ENCODE measurements at places on chromosomes 3 and 15.

GRCh38 chr3:57518276-57518915 is 25.7 kb downstream of the DNAH12 start:
- no peak for DNase-seq

DNA sequence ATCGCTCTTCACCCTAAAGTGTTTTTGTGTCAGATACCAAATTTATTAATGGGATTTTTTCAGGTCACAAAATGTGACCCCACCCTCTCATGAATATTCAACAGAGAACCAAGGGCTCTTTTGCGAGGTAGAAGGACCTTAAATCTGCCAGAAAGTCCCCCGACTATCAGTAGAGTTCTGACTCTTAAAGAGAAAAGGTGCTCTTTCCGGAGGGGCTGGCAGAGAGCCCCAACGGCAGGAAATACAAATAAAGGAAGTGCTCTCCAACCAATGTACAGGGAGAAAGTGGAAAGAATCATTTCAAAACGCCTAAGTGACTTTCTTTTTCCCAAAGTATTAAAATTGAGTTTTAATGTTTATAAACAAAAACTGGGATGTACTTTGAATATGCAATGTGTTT is 517.2 kb downstream of the FOXP1 start:
- DNase-seq, result no peak

GRCh38 chr3:181176601-181177000 is 187.1 kb upstream of the DNAJC19 start:
- DNase-seq, result peak; percentile 65

DNA sequence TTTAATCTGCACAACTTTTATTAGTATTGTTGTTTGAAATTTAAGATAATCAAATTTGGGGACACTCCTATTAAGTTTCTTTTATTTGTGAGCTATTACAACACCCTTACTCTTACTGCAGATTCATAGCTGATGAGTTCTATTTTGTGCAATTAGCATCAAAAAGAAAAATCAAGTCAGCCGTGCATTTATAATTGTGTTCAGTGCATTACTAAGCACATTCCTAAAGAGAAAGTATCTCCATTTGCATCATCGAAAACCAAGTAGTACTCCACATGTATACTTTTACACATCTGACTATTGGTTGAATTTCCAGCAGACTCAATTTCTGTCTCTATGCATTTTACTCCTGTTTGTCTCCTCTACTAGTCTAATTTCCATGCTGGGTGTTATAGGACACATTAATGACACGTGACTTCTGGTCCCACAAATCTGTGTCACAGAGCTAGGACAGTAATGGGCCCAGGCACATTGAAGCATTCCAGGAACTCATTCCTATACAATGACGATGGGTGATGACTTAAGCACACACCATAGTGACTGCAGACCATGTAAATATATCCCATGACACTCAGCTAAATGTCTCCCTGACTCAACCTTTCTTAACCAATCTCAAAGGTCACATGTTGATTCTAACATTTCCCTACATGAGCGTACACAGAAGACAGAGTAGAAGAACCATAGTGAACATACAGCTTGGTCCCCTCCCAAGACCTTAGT is 477.5 kb downstream of the LPP start:
- no peak for DNase-seq

- no peak for DNase-seq
Observed at GRCh38 chr3:127351775-127352350, 64.0 kb upstream of the PRR20G start.

- no peak for DNase-seq
Observed at GRCh38 chr3:2880218-2880756, 229.9 kb downstream of the IL5RA start.

GRCh38 chr3:148178503-148178902 is 519.2 kb upstream of the AGTR1 start:
- no peak for DNase-seq

- no peak for DNase-seq
Observed at GRCh38 chr15:80736560-80736959, 41.5 kb downstream of the ABHD17C start.

- DNase-seq, result no peak
Observed at GRCh38 chr15:90327311-90327710, 24.8 kb upstream of the ZNF774 start.

DNA sequence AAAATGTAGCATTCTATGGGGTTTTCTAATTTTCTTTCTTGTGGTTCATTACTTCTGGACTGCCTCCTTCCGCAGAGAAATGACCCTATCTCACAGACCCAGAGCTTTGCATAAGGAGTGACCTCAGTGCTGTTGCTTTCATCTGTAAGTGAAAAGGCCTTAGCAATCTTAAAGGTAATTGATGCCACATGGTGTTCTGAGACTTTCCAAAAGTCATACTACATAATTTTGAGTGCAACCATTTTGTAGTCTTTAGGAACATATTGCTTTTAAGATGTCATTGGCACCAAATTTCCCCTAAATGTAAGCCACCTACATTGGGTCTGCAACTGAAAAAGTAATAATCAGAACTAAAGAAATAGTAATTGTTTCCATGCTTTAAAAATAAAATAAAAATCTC is 9.2 kb upstream of the HHLA2 start:
- DNase-seq, result no peak

DNA sequence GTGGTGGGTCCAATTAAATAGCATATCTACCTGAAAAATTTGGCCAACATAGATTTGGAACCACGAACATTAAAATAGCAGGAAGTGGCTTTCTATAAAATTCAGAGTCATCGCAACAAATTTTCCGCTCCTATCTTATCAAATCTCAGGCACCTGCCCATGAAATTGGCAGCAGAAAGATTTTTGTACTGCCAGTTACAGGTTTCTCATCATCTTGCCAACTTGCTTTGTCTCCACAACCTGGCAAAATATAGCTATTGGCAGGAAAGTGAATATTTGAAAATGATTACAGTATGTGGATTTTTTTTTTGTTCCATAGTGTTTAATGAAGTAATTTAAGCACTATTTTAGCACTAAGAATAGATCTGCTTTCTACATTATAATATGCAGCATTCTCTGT is 161.6 kb upstream of the LRRC3B start:
- no peak for DNase-seq

DNA sequence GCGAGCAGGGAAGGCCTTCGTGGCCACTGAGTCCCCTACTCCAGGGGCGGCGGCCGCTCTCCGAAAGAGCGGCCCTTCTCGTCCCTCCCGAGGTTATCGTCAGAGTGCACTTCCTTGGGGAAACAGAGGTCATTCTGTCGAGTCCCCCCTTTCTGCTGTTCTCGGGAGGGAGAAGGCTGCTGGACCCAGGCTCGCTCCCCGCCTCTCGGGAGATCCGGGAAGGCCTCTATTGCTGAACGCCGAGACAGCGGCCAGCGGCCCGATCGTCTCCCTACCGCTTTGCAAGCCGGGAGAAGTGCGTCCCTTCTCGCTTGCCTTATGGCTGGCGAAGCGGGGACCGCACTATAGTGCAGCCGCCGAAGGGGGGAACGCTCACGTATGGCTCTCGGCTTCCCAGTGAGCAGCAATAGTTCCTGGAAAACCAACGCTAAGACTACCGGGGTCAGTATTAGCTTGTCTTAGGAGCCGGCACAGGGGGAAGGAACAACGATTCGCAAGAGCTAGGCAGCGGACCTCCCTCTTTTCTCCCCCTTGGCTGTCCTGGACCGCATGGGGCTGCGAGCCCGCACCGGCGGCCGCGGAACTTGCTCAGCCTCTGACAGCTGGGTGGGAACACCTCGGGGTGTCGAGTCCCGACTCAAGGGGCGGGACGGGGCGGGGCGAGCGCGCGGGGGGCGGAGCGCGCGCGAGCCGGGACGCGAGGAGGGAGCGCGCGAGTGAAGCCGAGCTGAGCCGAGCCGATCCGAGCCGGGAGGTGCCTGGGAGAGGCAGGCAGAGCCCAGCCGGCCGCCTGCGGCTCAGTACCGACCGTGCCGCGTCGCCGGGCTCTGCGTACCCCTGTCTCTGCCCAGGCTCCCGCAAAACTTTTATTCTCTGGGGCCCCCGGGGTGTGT is 930 bp upstream of the PPM1L start:
- DNase-seq, result peak; percentile 97

GRCh38 chr3:155970398-155970797 is 99.9 kb downstream of the GMPS start:
- DNase-seq, result no peak

GRCh38 chr3:83902787-83903533 is 1055.8 kb upstream of the CADM2 start:
- DNase-seq, result no peak

- DNase-seq, result no peak
Observed at GRCh38 chr3:188854772-188855149, 317.0 kb upstream of the TPRG1 start.

DNA sequence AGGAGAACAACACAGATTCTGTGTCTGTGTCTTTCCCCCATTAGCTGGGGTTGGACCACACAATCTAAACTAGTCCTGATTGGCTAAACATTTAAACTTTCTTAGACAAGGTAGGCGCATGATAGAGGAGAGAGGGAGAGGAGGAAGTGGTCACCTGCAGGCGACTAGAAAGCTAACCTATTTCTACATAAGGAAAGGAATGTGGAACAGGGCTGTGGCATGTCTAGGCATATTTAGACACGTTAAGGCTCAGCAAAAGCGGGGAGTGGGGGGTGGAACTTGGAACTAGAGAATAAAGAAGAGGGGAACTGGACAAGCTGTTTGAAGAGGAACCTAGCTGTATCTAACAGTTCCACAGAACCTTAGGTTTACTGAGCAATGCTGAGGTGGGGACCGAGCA is 12.8 kb downstream of the LRRC28 start:
- no peak for DNase-seq

GRCh38 chr15:67097930-67098740 is 32.7 kb downstream of the SMAD3 start:
- peak; percentile 86 for DNase-seq

DNA sequence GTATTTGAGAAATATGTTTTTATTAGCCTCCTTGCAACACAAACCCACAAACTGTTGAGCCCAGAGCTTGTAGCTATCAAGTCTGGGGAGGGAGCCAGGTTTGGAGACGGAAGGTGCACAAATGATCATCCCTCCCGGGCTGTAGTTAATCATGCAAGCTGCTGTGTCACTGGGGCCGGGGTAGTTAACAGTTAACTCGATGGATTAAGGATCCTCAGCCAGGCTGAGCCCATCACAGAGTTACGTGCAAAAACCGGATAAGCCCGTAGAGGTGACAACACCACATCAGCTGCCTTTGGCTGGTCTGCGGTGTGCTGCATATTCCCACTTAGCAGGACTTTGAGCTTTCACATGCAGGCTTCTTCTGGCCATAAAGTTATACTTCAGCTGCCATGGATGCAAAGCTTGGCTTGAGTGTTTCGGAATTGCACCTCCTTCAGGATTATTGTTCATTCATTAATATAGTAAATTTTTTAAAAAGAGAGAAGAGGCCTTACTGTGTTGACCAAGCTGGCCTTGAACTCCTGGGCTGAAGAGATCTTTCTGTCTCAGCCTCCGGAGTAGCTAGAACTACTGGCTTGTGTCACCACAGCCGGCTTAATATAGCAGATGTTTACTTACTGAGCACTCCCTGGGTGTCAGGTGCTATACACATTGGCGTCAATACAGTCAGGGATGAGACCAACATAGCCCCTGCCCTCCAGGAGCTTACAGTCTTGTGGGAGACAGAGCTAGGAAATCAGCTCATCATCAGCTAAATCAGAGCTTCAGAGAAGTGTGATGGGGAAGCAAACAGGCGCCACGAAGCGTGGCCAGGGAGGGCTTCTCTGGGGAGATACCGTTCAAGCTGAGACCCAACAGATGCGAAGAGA is 226.8 kb upstream of the BHLHE40 start:
- DNase-seq, result no peak

- DNase-seq, result no peak
Observed at GRCh38 chr3:20772869-20773268, 586.9 kb upstream of the SGO1 start.

GRCh38 chr15:37037071-37037655 is 63.2 kb downstream of the MEIS2 start:
- DNase-seq, result no peak

DNA sequence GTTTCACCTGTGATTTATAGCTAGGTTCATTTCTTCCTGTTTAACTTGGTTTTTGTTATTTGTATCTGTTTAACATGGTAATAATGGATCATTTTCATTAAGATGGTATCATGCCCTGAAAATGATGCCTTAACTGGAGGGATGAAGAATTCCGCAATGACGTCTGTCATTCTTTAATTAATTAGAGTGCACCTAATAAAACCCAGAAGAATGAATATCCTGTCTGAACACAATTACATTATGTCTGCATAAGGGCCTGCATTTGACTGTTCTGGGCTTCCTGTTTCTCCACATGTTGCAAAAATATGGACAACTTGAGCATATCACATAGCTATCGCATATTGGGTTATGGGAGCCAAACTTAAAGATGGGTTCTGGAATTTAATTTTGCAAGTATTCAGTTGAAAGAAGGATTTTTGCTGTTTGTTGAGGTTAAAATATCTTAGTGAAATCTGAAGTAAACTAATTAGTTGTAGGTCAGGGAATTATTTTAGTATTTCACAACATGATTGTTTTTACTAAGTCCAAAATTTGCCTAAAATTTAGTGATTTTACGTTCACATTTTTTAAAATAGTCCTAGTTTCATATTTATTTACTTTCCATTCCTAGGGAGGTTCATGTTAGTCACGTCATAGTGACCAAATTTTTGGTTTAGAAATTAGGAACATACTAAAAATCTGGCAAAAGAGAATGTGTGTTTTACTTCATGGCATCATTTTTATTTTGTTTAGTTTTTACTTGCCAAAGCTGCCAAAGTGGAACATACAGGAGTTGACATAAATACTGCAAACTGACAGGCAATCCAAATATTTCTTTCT is 321.0 kb upstream of the TGFBR2 start:
- DNase-seq, result no peak

- DNase-seq, result no peak
Observed at GRCh38 chr3:130933801-130934345, 40.0 kb downstream of the ATP2C1 start.

Measured in femur (tissue), 1 donor.